GF-D8 (cell line): ENCODE measurements at places on chromosomes 3 and 15.

DNA sequence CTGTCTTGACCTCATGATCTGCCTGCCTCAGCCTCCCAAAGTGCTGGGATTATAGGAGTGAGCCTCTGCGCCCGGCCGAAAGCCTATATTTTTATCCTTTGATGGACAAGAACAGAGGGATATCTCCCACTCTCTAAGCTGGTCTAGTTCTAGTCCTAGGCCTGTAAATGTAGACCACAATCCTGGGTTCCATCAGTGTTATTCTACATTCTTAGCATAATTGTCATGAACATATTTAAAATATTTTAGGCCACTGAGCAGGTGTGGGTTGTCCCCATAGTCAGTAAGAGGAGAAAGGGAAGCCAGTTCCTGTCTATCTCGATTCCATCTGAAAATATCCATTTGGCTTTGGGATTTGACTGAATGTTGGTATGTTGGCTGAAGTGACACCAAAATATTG is 118.1 kb downstream of the EBLN2 start:
- DNase-seq: no peak

GRCh38 chr3:14508966-14509795 is 31.0 kb downstream of the GRIP2 start:
- DNase-seq: no peak

- DNase-seq: no peak
Observed at GRCh38 chr15:78654272-78654671, 13.3 kb upstream of the CHRNB4 start.

GRCh38 chr3:150097588-150097890 is 126.8 kb upstream of the PFN2 start:
- no peak for DNase-seq

DNA sequence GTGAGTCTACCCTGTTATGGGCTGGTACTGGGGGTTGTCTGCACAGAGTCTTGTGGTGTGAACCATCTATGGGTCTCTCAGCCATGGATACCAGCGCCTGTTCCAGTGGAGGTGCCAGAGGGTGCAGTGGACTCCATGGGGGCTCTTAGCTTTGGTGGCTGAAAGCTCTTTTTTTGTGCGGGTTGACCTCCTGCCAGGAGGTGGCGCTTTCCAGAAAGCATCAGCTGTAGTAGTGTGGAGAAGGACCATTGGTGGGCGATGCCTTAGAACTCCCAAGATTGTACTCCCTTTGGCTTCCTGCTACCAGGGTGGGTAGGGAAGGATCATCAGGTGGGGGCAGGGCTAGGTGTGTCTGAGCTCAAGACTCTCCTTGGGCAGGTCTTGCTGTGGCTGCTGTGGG is 602.6 kb downstream of the RSL24D1 start:
- DNase-seq: no peak

GRCh38 chr3:29590012-29590411 is 309.1 kb downstream of the RBMS3 start:
- DNase-seq: no peak

DNA sequence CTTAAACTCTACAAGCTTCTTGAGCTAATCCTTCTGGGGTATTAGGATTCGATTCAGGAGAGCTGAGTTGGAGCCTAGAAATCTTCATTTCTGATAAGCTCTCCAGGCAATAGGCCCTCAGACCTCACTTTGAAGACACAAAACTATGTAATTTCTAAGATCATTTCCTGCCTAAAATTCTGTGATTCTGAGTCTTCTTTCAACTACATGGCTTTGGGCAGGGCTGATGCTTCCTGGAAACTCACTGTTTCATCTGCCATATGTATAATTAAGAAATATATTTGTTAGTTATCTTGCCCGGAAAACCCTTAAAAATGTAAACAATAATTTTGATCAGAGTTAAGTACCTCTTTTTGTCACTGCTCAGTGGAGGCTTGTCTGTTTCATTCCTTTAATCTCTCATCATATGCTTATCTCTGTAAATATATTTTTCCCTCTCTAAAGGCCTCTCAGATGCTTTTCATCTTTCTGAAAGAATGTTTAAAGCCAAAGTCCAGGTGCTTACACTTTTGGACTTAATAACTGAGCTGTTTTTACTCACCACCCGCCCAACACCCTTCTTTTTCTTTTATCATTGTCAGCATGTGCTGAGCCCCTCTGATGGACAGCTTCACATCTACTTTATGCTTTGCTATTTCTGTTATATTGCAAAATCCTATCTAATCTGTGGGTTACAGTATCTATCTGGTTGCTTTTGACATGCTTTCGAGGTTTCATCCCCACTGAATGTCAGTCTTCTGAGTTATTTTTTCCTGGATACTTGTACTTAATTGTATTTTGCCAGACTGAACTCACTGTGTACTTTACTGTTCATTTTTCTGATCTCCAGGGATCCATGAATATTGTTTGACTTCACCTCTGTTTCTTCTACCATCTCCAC is 38.2 kb downstream of the FILIP1L start:
- peak; percentile 34 for DNase-seq

- DNase-seq: no peak
Observed at GRCh38 chr15:93476491-93477177, 387.6 kb upstream of the RGMA start.

- no peak for DNase-seq
Observed at GRCh38 chr3:142975316-142975995, 12.0 kb upstream of the PAQR9 start.

DNA sequence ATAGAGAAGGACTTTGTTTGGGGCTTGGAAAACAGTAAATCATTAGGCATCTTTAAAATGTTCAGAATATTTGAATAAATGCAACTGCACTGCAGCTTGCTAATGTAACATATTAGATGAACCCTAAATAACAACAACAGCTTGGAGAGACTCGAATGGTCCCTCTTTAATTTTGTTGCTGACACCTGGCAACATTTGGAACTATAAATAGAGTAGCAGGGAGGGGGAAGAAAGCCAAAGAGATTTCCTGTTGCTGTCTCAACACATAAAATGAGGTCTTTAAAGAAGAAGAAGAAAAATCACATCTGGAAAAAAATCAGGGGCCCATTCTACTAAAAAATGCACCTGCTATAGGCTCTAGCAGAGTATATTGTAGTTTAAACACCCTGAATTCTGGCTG is 49.9 kb upstream of the DPPA4 start:
- DNase-seq: no peak

DNA sequence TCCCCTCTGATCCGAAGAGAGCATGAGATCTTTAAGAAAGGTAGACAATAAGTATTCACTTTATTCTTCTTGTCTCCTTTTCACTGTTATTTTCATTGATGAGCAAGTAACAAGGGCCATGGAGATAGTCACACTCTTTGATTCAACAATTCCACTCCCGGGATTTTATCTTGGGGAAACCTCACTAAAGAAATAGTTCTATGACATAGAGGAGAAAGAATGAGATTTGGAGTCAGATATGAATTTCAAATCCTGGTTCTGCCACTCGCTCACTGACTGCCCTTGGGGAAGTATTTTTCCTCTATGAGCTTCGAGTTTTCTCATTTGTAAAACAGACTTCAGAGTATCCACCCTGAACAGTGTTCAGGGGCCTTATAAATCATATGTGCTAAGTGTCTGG is 514.6 kb downstream of the NLGN1 start:
- DNase-seq: no peak

DNA sequence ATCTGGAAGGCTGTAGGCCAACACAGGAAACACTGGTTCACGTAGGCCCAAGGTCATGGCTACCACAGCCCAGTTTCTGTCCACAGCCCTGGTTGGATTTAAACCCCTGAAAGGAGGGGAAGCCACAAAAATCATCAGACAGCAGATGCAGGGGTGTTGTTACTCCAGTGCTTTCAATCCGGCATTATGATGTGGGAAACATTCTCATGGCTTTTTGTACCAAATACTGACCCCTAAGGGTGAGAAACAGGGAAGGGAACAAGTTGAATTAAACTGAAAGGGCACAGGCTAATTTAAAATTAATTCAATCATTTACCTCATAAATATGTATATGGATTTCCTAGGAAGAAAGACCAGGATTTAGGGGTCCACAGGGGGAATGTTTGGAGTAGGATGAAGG is 375.6 kb downstream of the CTNNB1 start:
- no peak for DNase-seq

DNA sequence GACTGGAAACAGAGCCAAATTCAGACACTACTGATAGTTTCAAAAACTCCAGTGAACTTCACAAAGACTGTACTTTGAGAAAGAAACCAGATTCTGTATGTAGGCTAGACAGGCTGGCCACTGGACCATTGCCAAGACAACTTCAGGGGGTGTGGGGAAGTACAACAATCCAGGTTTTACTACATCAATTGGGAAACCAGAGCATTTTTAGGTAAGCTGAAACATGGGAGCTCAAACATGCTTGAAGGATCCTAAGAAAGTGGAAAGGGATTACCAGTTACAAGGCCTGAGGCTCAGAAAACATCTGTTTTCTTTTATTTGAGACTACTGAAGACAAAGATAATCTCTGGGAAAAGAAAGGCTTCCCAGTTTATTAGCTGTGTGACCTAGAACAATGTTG is 26.9 kb upstream of the ZNF280D start:
- no peak for DNase-seq

- DNase-seq: no peak
Observed at GRCh38 chr15:31782951-31783350, 247.4 kb upstream of the CHRNA7 start.

- DNase-seq: no peak
Observed at GRCh38 chr3:73503781-73504180, 121.0 kb downstream of the PDZRN3 start.

DNA sequence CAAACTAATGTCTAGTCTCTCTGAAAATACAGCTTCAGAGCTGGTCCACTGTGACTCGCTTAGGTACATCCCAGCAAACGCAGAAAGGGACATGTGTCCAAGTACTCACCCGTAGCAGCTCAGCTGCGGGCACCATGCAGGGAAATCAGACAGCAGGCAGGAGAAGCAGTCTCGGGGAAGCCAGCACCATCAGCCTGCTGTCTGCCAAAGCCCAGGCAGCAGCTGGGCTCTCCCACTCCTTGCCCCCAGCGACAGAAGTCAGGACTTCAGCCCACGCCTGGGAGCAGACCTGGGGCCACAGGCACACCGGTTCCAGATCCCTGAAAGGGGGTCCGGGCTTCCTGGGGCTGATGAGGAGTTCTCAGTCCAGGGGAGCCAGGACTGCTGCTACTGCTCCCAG is 34.9 kb downstream of the SEMA5B start:
- DNase-seq: no peak

DNA sequence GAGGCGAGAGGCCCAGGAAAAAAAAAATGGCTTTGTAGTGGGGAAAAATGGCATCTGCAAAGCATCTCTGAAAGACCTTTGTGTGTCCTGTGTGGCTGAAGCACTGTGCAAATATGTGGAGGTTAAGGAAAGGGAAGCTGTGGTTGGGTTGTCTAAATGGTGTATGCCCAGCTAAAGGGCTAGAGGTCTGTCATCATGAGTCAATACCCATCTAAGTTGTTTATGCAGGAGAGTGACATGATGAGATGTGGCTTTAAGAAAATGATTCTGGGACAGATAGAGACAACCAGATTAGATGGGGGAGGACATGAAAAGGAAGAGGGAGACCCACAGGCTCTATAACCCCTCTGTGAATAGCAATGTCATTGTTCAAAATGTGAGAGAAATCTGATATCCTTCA is 280.7 kb downstream of the MFSD1 start:
- DNase-seq: no peak

- no peak for DNase-seq
Observed at GRCh38 chr3:100577382-100578008, 31.9 kb upstream of the ADGRG7 start.

DNA sequence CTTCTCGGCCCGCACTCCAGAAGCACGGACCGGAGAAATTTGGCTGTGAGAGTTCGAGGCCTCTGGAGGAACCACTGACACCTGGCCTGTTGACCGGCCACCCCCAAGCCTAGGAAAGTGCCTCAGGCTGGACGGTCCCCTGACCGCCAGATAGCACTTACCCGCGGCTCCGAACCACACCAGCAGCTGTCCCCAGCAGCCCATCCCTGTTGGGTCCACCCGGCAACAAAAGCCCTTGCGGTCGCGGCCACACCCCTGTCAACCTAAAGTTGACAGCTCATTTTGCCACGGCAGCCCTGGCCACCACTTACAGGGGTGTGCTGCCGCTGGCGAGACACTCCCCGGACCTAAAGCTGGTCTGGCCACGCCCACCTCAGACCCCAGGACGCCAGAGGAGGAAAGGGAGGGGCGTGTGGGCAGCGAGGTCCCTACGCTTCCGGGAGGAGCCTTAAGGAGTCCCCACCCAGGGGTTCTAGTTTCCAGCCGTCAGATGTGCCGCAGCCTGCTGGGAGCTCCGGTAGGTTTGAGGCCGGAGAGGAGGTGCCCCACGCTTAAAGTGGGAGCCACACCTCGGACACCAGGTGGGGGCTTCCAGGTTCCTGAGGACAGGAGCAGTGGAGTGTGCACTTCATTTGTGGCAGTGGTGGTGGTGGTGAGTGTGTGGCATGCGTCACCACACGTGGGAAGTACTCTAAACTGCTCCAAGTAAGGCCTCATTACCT is at the start of gene LTK:
Gene LTK (minus strand): TSS at position 322 of the 722 bp plus-strand sequence. CDS start 118 bp downstream, at position 204.
- DNase-seq: no peak

DNA sequence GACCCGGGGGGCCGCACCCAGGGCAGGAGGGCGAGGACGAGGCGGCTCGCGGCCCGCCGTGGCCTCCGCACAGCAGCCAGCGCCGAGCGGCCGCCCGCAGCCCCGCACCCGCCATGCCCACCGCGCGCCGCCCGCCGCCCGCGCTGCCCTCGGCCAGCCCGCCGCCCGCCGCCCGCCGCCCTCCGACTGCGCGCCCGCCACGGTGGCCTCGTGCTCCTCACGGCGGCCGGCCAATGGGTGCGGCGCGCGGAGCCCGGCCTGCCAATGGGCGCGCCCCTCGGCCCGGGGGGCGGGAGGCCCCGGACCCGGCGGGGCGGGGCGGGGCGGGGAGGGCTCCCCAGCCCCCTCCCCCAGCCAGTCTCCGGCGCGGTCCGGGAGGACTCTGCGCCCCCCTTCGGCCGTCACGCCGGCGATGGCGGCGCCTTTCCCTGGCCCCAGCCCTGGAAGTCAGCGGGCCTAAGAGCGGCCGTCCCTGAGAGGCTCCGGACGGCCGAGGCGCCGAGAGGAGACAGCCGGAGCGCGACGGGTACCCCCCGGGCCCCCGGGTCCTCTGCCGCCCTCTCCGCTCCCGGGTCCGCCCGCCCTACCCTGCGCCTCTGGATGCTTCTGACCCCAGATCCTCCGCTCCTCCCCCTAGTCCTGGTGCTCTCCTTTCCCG is at the start of gene NT5DC2:
Gene NT5DC2 (minus strand): TSS at position 235 of the 658 bp plus-strand sequence. CDS start 120 bp downstream, at position 115.
- no peak for DNase-seq

DNA sequence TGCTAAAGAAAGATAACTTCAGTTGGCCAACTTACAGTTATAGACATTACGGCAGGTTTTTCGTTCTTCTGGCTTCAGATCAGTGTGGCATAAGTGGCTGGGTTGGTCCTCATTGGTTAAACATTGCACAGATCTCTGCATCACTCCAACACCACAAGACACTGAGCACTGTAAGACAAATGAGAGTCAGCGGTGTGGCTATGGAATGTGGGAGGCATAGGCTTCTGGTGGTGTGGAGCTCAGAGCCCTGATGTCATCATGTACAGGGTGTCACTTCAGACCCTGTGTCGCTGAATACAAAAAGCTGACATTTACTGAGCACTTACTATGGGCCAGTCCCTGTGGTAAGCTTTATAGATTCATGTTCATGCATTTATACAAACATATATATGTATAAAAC is 146.0 kb downstream of the ADAMTS9 start:
- DNase-seq: no peak

GRCh38 chr3:159149633-159150032 is 347.8 kb downstream of the MFSD1 start:
- no peak for DNase-seq

- DNase-seq: no peak
Observed at GRCh38 chr15:57122080-57122840, 203.8 kb downstream of the TCF12 start.
